ENCODE measurements at places on chromosomes 6 and 20.

DNA sequence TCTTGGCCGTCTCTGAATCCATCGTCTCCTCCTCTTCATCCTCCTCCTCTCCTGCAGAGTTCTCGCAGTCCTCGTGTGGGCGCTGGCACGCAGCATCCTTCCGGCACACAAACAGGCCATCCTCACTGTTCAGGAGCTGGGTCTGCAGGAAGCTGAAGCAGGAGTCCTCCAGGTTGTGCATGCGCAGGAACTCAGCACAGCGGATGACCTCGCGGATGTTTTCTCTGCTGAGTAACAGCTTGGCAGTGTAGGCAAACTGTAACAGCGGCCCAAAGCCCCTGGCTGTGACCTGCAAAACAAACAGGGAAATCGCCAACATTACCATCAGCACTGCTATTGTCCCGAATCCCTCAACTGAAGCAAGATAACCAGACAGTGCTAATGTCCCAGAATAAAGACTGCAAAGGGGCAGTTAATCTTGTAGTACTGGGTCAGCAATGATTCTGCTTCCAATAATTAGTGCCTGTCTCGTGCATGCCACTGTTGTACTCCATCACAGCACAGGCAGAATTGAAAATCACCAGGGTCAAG is 57.4 kb downstream of the GJA10 start:
- no peak for DNase-seq

GRCh38 chr6:41200901-41201763 is at the start of gene TREML2:
Gene TREML2 (minus strand): TSS chr6:41201149. CDS start chr6:41201008, 141 bp downstream.
- peak; percentile 60 for DNase-seq

GRCh38 chr6:107582086-107582485 is 92.2 kb downstream of the SOBP start:
- no peak for DNase-seq

- DNase-seq, result no peak
Observed at GRCh38 chr20:17808357-17808756, 108.6 kb downstream of the BANF2 start.

GRCh38 chr20:37516811-37517750 is 4.0 kb upstream of the NNAT start:
- no peak for DNase-seq

DNA sequence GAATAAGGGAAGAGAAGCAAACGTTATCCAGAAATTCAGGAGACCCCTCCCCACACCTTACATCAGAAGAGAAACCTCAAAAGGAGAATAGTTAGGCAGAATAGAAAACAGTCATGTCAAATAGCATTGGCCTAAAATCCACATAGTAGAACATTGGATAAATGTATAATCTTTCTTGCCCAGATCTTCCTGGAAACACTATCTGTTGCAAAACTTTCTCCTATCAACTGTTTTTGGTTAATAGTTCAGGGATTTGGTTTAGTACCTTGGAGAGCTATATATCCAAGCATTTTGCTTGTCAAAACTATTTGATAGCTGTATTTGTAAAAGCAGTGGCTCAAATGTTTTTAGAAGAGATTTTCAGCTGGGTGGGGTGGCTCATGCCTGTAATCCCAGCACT is 74.3 kb upstream of the PHACTR2 start:
- DNase-seq, result no peak

GRCh38 chr6:52532457-52532856 is 44.4 kb downstream of the TRAM2 start:
- no peak for DNase-seq

- no peak for DNase-seq
Observed at GRCh38 chr6:11847515-11848345, 69.1 kb upstream of the ADTRP start.

GRCh38 chr6:127980996-127981395 is 80.1 kb upstream of the THEMIS start:
- DNase-seq, result no peak

DNA sequence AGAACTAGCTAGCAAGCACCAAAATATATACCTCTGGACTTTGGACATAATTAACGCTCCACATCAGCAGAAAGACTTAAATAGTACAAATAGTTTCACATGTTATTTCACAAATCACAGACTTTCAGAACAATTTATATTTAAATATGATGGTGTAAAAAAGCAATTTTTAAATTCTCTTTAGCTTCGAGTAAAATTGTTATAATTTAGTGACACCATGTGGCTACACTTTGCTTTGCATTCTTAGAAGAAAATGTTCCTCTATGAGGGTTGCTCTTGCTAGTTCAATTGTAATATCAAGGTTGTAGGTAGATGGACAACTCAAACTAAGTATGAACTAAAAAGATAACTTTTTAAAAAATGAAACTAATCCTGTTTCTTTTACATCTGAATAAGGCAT is 69.0 kb downstream of the BTBD9 start:
- DNase-seq, result no peak

DNA sequence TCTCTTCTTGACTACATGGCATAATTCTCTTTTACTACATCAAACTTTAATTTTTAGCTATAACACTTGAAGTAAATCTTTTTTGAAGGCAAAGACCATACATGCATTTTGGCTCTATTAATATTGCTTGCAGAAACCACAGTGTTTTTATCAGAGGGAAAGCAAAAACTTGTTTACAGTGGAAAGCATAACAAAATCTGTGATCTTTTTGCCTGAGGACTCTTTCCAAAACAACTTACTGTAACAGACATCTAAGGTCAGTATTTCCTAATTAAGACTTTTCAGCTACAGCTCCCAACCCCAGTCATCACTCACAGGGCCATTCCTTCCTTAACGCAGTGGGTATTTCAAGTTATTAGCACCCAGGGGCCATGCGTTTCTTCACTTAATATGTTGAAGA is 274.7 kb downstream of the CDKAL1 start:
- no peak for DNase-seq

- no peak for DNase-seq
Observed at GRCh38 chr6:17057322-17057721, 44.5 kb upstream of the STMND1 start.

DNA sequence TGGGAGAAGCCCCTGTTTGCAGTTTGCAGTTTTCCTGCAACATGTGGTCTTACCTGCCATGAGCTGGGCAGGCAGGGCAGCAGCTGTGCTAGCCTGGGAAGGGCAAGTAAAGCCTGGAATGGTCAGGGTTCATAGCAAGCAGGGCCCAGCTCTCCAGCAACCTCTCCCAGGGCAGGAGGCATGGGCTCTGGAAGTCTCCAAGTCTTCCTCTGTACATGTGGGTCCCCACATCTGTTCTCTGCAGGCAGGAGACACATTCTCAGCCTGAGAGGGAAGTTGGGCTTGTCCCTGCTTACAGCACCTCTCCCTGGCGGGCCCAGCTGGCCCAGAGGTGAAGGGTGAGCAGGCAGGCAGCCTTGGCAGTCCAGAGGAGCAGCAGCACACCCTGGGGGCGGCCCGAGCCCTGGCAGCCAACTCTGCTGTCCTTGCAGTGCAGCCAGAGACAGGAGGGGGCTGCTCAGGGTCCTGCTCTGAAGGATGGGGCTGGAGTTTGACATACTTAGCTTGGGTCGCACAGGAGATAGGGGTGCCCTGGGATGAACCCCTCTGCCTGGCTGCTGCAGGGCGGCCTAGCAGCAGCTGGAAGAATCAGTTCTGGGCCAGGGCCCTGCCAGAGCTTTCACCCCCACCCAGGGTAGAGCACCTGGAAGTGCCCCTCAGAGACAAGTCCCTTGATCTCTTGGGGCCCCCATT is 176.0 kb downstream of the MRPL14 start:
- DNase-seq, result no peak

DNA sequence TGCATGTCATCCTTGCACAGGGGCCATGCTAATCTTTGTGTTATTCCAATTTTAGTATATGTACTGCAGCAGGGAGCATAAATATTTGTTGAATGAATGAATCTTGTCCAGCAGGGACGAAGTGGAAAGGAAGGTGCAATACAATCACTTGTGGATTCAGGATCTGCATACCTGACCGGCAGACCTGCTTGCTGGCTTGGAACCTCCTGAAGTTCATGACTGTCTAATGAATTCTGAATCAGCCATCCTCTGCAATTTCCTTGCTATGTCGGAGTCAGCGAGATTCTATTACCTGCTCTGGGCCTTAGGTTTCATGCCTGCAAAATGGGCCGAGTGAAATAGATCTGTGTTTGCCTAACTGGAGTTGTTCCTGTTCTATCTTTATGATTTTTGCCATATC is 17.4 kb upstream of the NCOA3 start:
- no peak for DNase-seq

DNA sequence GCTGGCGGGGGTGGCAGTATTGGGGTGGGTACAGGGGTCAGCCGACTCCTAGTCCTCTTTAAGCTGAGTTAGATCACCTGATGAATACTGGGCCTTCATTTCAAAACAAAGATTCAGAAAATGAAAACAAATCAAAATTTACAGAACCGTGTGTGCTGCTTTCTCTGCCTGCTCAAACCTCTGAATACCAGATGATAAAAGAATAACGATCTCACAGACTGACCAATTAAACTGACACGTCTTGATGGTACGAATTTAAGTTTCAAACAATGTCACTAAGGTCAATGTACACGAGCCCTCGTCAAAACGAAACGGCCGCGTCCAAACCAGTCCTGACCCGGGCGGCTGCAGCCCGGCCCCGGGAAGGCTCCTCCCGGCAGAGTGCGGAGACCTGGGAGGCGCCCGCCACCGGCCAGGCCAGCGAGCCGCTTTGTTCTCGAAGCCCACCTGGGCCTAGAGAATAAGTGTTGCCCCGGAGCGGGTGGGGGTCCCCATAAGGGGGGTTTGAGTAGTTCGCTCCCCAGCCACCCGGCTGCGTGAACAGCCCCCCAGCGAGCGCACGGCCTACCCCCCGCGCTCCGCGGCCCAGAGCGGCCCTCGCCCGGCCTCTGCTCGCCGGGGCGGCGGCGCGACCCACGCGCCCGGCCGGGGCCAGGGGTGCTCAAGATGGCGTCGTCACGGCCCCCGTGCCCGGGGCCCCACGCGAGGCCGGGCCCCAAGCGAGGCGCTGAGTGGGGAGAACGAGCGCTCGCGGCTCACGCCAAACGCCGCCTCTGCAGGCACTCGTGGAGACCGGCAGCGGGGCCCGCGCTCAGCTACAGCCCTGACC is 728 bp downstream of the PSMA7 start:
- no peak for DNase-seq

GRCh38 chr6:131510094-131510493 is 62.9 kb upstream of the ARG1 start:
- DNase-seq, result no peak

DNA sequence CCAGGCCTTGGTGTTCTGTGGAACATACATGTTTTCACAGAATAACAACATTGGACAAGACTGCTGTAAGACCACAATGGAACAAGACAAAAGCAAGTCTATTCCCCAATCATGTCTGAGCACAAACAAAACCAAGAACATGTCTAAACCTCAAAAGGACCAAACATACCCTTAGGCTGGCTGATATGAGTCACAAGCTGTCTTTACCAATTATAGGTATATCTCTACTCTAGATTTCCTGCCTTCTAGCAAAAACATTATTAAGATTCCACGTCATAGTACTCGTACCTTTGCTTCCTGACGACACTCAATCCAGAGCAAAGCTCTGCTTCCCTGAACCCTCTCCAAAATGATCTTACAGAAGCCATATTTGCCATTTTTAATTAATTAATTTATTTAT is 15.4 kb upstream of the L3MBTL1 start:
- DNase-seq, result no peak

GRCh38 chr6:149929422-149929821 is 6.5 kb upstream of the RAET1G start:
- peak; percentile 12 for DNase-seq

GRCh38 chr6:129992881-129993280 is 25.5 kb upstream of the L3MBTL3 start:
- DNase-seq, result no peak

DNA sequence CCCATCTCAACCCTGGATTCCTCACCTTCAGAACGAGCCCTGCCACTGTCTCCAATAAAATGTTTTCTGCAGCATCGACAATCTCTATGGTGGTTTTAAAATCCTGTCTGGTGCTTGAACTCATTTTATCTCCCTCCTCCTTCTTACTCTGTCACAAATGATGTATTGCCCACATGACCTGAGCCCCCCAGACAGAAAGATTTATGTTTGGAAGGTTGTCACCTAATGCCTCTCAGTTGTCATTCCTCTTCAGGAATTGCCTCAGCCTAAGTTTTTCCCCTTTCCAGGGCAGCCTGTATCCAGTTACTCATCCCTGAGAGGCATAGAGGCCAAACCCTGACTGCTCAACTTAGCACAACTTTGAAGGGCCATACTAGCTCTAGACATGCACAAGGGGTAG is 9.2 kb downstream of the GPX5 start:
- no peak for DNase-seq

GRCh38 chr6:13838616-13839015 is 24.3 kb upstream of the MCUR1 start:
- DNase-seq, result no peak

- no peak for DNase-seq
Observed at GRCh38 chr20:19936466-19937200, 80.5 kb upstream of the NAA20 start.

- DNase-seq, result no peak
Observed at GRCh38 chr20:32999603-33000250, 4.5 kb downstream of the SUN5 start.

GRCh38 chr6:170236131-170236836 is 54.6 kb downstream of the DLL1 start:
- DNase-seq, result peak; percentile 2

GRCh38 chr20:40683221-40683893 is 5.7 kb downstream of the MAFB start:
- DNase-seq, result no peak

DNA sequence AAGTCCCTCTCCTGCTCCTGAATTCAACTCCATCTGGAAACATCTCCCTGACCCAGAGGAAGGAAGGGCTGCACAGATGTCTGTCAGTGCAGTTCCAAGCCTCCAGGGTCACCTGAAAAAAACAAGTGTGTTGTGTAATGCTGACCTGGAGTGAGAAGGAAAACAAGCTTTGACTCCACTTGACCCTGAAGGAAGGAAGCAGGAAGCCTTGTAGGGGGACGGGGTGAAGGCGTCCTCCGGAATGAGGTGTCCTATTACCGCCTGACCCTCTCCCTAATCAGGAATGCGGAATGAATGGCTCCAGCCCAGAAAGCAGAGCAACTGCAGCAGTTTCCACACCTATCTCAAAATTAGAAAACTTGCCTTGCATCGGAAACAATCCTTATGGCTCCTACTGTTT is 13.9 kb upstream of the ADGRF5 start:
- DNase-seq, result no peak

DNA sequence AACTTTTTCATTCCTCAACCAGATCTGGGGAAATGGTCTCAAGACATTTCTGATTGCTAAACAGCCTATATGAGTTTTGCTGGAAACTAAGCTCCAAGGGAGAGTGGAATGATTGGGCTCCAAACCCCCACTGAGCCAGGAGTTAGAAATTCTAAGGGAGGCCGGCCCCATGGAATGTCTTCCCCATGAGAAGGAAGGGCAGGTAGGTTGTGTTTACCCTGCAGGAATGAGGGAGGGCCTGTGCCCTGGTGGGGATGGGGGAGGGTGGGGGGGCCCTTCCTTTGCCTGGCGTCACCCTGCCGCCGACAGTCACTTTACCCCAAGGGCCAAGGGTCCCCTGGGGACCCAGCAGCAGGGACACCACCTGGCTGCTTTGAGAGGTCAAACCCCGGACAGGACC is 298.9 kb downstream of the TFAP2C start:
- DNase-seq, result no peak

Data from CD4-positive, alpha-beta T cell treated with Interleukin-15 for 1 hour (primary cell).